CD4-positive, alpha-beta T cell treated with Interleukin-4 for 4 hours (primary cell): ENCODE measurements at places on chromosomes 11 and 22.

DNA sequence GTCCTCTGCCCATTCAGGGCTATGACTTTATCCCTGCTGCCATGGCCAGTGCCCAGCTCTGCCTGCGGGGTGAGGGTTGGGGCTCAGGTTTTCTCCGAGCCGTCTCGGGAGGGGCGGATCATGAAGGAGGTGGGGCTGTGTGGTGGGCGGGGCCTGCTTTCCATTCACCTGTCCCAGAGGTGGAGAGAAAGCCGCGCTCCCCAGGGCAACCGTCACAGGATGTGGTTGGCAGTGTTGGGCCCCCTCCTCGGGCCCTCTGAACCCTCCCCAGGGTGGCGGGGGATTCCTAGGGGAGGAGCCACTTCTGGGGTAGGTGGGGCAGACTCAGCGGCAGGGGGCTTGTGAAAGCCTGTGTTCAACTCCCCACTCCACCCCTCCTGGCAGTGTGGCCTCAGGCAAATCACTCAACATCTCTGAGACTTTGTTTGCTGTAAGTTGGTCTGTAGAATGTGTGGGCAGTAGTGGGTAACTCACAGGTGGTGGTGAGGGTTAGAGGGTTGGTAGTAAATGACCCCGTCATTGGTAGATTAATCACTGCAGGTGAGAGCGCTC lies 50.3 kb downstream of the CD6 start:
- peak; percentile 89 for DNase-seq

DNA sequence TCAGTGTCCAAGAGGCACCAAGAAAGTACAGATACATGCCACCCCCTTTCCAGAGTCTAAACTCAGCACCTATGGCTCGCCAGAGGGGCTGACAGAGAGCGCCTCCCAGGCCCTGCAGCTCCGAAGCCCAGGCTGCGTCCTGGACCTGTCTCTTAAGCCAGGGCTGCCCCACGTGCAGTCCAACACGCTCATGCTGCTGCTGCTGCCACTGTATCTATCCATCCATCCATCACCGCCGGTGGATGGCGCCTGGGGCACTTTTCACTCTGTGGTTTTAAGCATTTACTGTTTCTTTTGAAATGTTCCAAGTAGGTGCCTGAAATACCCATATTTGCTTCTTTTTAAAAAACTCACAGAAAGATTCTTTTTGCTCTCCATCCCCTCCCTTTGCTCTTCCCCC lies 41.8 kb downstream of the MACROD1 start:
- DNase-seq: no peak

- no peak for DNase-seq
These were observed 22.1 kb downstream of the ASCL2 start for GRCh38 chr11:2248242-2248641.

- peak; percentile 32 for DNase-seq
These were observed 34.9 kb upstream of the CD82 start for GRCh38 chr11:44530413-44531115.

GRCh38 chr11:47161134-47161854 lies 15.4 kb downstream of the ARFGAP2 start:
- peak; percentile 37 for DNase-seq
